Heart left ventricle (tissue), 16 donors: ENCODE measurements at places on chromosomes 12 and 14. TPM values are rescaled to one million over a fixed set of nuclear protein-coding genes. Genes with fewer than 3 reads are reported as not detected.

Gene FIGNL2
- polyA plus RNA-seq: 0.17 TPM

Gene GPR132
- 0.51 TPM for polyA plus RNA-seq

Gene CFAP73
- polyA plus RNA-seq: 0.04 TPM

Gene PCED1B
- polyA plus RNA-seq: 0.55 TPM

Gene NEUROD4
- not detected for polyA plus RNA-seq

Gene AICDA
- polyA plus RNA-seq: not detected

Gene FOXG1
- polyA plus RNA-seq: not detected

Gene SAMD4A
- 63.6 TPM for polyA plus RNA-seq

Gene SDS
- polyA plus RNA-seq: not detected

Gene ATXN7L3B
- polyA plus RNA-seq: 19.0 TPM

Gene ANKRD9
- 42.2 TPM for polyA plus RNA-seq

Gene REP15
- polyA plus RNA-seq: 4.4 TPM

Gene VDR
- 2.0 TPM for polyA plus RNA-seq

Gene PKP2
- polyA plus RNA-seq: 206 TPM

Gene CCDC197
- 0.23 TPM for polyA plus RNA-seq

Gene FZD10
- 0.06 TPM for polyA plus RNA-seq

Gene MYH7
- 727 TPM for polyA plus RNA-seq

Gene FGF23
- polyA plus RNA-seq: 0.04 TPM

Gene CLEC1B
- not detected for polyA plus RNA-seq

Gene AKAP5
- 0.08 TPM for polyA plus RNA-seq

Gene SSTR1
- 0.44 TPM for polyA plus RNA-seq

Gene DDHD1
- 3.5 TPM for polyA plus RNA-seq

Gene LEMD3
- 9.4 TPM for polyA plus RNA-seq

Gene MYO1H
- polyA plus RNA-seq: 0.04 TPM

Gene KLHDC1
- 1.1 TPM for polyA plus RNA-seq

Gene TMTC1
- 8.8 TPM for polyA plus RNA-seq

Gene RPL10L
- polyA plus RNA-seq: not detected

Gene TMEM106C
- 63.9 TPM for polyA plus RNA-seq

Gene TSPAN8
- 0.30 TPM for polyA plus RNA-seq

Gene AQP2
- not detected for polyA plus RNA-seq

Gene CPSF2
- 15.3 TPM for polyA plus RNA-seq
